Heart right ventricle (tissue), 16 donors: ENCODE measurements at places on chromosomes 2 and 18. TPM values are rescaled to one million over a fixed set of nuclear protein-coding genes. Genes with fewer than 3 reads are reported as not detected.
A peak's percentile ranks its signal among the peaks of the same experiment; 100 is the strongest.

- H3K27me3 ChIP-seq = no peaks in the 10 kb centered on the region
- no peak overlapping the region for H3K27ac ChIP-seq
- no peaks in the 10 kb centered on the region for H3K36me3 ChIP-seq
- H3K4me1 ChIP-seq = no peaks in the 10 kb centered on the region
These were observed 17.6 kb upstream of the DNER start for GRCh38 chr2:229731916-229732315.

- no peak for DNase-seq
- no peak overlapping the region for H3K27ac ChIP-seq
- H3K4me1 ChIP-seq = no peaks in the 10 kb centered on the region
- no peak overlapping the region for H3K4me3 ChIP-seq
- no peaks in the 10 kb centered on the region for H3K27me3 ChIP-seq
These were observed 31.4 kb upstream of the KCMF1 start for GRCh38 chr2:84939426-84940087.

GRCh38 chr2:21404137-21404536 is 280.4 kb downstream of the TDRD15 start:
- no peaks in the 10 kb centered on the region for H3K27me3 ChIP-seq
- no peak for DNase-seq
- H3K27ac ChIP-seq = no peak overlapping the region
- no peak overlapping the region for H3K4me3 ChIP-seq

DNA sequence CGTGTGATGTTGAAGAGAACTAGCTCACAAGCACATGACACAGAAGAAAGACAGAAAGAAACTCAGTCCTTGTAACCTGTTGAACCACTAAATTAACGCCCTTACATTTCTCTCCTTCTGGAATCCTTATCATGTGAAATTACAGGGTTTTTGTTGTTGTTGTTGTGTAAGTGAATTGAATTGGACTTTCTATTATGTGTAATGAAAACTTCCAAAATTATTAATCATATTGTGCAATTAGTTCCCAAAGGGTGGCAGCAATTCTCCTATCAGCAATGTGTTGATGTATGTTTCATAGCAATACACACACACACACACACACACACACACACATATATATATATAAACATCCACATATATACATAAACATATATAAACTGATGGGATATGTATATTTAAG is 402.2 kb upstream of the TCF4 start:
- no peak overlapping the region for H3K27ac ChIP-seq
- H3K4me1 ChIP-seq = peaks cover 11% of the 10 kb centered on the region
- H3K4me3 ChIP-seq = no peak overlapping the region
- DNase-seq = no peak
- no peaks in the 10 kb centered on the region for H3K27me3 ChIP-seq

GRCh38 chr2:239337877-239338484 is 62.8 kb downstream of the HDAC4 start:
- no peak overlapping the region for H3K4me3 ChIP-seq
- H3K36me3 ChIP-seq = no peaks in the 10 kb centered on the region
- no peak for DNase-seq
- peaks cover 25% of the 10 kb centered on the region for H3K4me1 ChIP-seq
- H3K27ac ChIP-seq = peak overlapping the region; percentile 53

- no peaks in the 10 kb centered on the region for H3K27me3 ChIP-seq
- H3K27ac ChIP-seq = no peak overlapping the region
- no peaks in the 10 kb centered on the region for H3K36me3 ChIP-seq
- no peaks in the 10 kb centered on the region for H3K4me1 ChIP-seq
- no peak for DNase-seq
These were observed 178.1 kb downstream of the NCKAP5 start for GRCh38 chr2:133390156-133390555.

DNA sequence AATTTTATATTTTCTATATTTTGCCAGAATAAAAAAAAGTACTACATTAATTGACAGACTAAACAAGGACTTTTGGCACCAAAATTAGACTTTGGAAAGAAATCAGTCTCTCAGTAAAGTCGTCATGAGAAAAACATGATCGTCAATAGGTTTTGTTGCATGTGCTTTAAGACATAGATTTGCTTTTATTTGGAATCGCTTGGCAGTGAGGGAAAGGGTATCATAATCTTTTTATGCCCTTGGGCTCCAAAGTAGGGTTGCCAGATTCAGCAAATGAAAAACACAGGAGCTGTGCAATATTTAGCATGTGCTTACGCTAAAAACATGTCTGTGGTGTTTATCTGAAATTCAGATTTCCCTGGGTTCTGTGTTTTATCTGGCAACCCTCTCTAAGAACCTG is 177.6 kb downstream of the LAMA1 start:
- no peaks in the 10 kb centered on the region for H3K4me1 ChIP-seq
- DNase-seq = no peak
- H3K36me3 ChIP-seq = no peaks in the 10 kb centered on the region

- H3K36me3 ChIP-seq = no peaks in the 10 kb centered on the region
- H3K4me3 ChIP-seq = no peak overlapping the region
- H3K27ac ChIP-seq = no peak overlapping the region
- DNase-seq = no peak
- H3K27me3 ChIP-seq = peaks cover 12% of the 10 kb centered on the region
These were observed 2.8 kb upstream of the KLHL14 start for GRCh38 chr18:32775628-32776027.

DNA sequence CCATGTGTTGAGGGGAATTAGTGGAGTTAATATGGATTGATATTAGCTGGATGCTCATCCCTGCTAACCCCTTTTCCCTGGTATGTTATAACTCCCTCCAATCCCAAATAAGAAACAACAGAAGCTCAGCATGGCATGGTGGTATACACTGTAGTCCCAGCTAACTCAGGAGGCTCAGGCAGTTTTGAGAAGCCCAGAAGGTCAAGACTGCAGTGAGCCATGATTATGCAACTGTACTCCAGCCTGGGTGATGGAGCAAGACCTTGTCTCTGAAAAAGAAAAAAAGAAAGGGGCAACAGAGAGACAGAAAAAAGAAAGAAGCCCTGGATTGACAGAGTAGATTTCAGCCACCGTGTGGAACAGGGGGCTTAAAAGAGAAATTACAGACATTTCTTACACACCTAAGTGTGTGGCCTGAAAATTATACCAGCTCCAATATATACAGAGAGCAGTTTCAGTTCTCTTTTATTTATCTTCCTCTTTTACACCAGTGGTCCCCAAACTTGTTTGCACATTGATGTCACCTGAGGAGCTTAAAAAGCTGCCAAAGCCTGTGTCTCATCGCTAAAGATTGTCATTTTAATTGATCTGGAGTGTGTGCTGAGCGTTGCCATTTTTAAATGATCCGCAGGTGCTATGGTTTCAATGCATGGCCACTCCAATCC is 203.6 kb downstream of the UBE2E3 start:
- H3K4me1 ChIP-seq = no peaks in the 10 kb centered on the region
- H3K36me3 ChIP-seq = no peaks in the 10 kb centered on the region
- H3K27me3 ChIP-seq = no peaks in the 10 kb centered on the region
- no peak overlapping the region for H3K4me3 ChIP-seq
- no peak overlapping the region for H3K27ac ChIP-seq
- DNase-seq = no peak

DNA sequence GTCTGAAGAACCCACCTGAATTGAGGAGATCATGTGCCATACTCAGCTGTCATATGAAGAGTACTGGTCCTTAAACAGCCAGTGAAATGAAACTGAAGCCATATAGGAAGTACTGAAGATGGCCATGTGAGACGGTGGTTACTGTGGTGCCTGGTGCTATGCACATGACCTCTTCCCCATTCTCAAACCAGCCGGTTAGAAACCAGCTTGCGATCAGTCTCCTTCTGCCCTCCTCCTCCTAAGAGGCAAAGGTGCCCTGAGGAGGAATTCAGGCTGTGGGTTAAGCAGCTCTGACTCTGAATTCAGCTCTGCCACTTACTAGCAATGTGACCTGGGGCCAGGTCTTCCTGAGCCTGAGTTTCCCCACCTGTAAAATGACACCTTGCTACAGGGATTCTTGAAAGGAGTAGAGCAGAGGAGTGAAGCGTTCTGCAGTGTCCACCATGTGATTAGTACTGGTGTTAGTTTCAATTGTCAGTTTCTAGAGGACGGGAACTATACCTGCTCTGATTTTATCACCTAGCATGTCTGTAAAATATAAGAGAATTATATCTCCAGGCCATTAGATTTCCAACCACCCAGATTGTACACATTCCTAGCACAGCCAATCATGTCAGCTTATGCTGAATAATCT is 5.1 kb downstream of the FECH start:
- H3K4me1 ChIP-seq = peaks cover 15% of the 10 kb centered on the region
- no peaks in the 10 kb centered on the region for H3K27me3 ChIP-seq
- H3K27ac ChIP-seq = no peak overlapping the region
- H3K4me3 ChIP-seq = no peak overlapping the region

DNA sequence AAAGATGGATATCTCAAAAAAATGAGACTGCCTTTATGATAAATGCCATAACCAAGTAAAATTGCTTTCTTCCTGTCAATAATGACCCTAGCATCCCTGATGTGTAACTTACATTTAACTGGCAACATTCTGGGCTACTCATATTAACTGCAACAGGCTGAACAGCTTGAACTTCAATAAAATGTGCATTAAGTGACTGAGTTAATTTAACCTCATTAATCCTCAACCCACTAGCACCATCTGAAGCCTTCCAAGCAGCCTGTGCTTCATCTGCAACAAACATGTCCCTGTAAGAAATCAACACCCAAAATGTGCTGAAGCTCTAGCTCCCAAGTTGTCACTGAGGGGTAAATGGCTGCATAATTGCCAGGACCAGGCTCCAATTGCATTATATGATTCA is 296.2 kb upstream of the ZC3H15 start:
- DNase-seq = no peak
- no peak overlapping the region for H3K27ac ChIP-seq
- no peaks in the 10 kb centered on the region for H3K4me1 ChIP-seq
- H3K4me3 ChIP-seq = no peak overlapping the region

STARD6 gene
- total RNA-seq = not detected

DNA sequence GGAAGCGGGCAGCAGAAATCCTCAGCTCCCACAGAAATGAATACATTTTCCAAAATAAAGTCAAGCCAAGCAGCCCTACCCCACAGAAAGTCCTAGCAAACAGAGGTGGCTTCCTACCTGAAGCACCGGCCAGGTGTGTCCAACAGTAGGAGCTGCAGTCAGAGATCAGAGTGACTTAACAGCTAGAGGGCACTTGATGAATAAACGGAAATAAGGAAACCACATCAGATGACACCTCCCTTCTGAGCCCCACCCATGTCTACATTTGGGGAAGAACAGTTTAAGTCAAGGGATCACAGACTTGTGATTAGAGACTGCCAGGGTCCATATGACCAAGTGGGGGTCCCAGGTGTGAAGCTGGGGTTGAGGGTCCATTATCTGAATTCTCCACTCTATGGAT is at the start of gene CXCR1:
Gene CXCR1, minus strand, starts transcription at position 172 of the 400 bp plus-strand sequence. CDS start 1,751 bp downstream, outside the sequence.
- no peak within 1 kb of the TSS for H3K27ac ChIP-seq
- no peaks in the 10 kb centered on the region for H3K27me3 ChIP-seq
- no peak within 1 kb of the TSS for H3K4me3 ChIP-seq
- H3K36me3 ChIP-seq = no peaks in the 10 kb centered on the region
- no peaks in the 10 kb centered on the region for H3K4me1 ChIP-seq
- DNase-seq = no peak

DNA sequence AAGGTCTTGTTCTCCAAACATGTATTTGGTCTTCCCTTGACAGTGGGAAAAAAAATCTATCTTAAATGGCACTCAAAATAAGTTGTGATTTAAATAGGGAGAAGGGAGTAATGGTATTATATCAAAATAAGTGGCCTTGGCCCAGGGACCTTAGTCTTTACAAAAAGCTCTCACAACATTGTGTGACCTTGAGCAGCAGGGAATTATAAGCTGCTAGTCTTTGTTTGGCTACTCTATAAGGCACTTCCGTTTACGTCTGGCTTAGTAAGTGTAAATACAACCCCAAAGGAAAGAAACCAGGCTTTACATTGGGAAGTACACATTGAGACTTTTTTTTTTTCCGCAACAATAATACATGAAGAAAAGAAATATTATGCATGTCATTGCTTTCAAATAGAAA is 734.0 kb upstream of the LINC00305 start:
- H3K4me3 ChIP-seq = no peak overlapping the region
- H3K27me3 ChIP-seq = no peaks in the 10 kb centered on the region
- no peaks in the 10 kb centered on the region for H3K4me1 ChIP-seq

- no peak overlapping the region for H3K4me3 ChIP-seq
- no peaks in the 10 kb centered on the region for H3K36me3 ChIP-seq
- H3K4me1 ChIP-seq = no peaks in the 10 kb centered on the region
- no peak overlapping the region for H3K27ac ChIP-seq
- H3K27me3 ChIP-seq = no peaks in the 10 kb centered on the region
These were observed 16.5 kb upstream of the ME2 start for GRCh38 chr18:50862401-50862800.

ZBTB7C gene
- total RNA-seq = 1.5 TPM

GRCh38 chr2:158103411-158104012 is 1.8 kb downstream of the UPP2 start:
- DNase-seq = no peak
- no peaks in the 10 kb centered on the region for H3K27me3 ChIP-seq
- H3K36me3 ChIP-seq = no peaks in the 10 kb centered on the region
- H3K27ac ChIP-seq = no peak overlapping the region
- H3K4me3 ChIP-seq = no peak overlapping the region

GRCh38 chr2:183495079-183495478 is 370.8 kb downstream of the NUP35 start:
- H3K27ac ChIP-seq = no peak overlapping the region
- no peaks in the 10 kb centered on the region for H3K4me1 ChIP-seq
- no peak for DNase-seq

- DNase-seq = no peak
- no peaks in the 10 kb centered on the region for H3K36me3 ChIP-seq
- no peaks in the 10 kb centered on the region for H3K4me1 ChIP-seq
These were observed 31.8 kb downstream of the TDRD15 start for GRCh38 chr2:21155365-21156136.

GRCh38 chr18:3329872-3330271 is 67.9 kb downstream of the MYL12B start:
- H3K4me1 ChIP-seq = no peaks in the 10 kb centered on the region
- no peaks in the 10 kb centered on the region for H3K27me3 ChIP-seq
- H3K36me3 ChIP-seq = no peaks in the 10 kb centered on the region

DNA sequence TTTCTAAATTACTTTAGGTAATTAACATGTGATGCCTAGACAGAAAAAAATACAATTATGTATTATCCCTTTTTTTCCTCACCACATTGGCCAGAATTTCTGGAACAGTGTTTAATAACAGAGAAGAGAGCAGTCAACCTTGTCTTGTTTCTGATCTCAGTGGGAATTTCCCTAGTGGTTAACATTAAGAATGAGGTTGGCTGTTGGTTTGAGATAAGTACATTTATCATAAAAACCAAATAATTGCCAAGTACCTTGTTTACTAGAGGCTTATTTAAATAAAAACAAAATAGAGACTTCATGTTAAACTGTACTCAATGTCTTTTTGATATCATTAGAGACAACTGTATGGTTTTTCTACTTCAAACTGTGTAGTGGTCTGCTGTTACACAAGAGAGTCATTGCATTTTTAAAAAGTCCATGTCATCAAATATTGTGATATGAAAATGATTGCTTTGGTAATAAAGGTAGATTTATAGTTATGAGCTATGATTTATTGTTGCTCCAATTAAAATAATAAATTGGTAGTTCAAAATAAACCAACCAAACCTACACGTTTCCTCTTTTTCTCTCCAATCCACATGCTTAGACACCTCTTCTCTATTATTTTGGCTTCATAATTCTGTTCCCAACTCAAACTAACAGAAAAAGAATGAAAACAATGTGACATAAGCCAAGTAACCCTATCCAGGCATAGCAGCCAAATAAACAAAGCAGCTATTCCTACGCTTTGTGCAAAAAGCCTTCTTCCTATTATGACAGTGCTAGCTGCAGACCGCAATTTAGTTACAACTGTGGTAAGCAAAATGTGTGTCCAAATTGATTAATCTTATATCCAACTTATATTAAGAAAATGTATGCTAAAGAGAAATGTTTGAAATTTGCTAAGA is 20.9 kb upstream of the TANK start:
- no peaks in the 10 kb centered on the region for H3K27me3 ChIP-seq
- no peak for DNase-seq
- H3K27ac ChIP-seq = no peak overlapping the region

SERPINB3 gene
- total RNA-seq = not detected

MAT2A gene
- 121 TPM for total RNA-seq
